Right ventricle myocardium inferior (tissue), 1 donor: ENCODE measurements at places on chromosomes 3 and 15. TPM values are rescaled to one million over a fixed set of nuclear protein-coding genes. Genes with fewer than 3 reads are reported as not detected.

DNA sequence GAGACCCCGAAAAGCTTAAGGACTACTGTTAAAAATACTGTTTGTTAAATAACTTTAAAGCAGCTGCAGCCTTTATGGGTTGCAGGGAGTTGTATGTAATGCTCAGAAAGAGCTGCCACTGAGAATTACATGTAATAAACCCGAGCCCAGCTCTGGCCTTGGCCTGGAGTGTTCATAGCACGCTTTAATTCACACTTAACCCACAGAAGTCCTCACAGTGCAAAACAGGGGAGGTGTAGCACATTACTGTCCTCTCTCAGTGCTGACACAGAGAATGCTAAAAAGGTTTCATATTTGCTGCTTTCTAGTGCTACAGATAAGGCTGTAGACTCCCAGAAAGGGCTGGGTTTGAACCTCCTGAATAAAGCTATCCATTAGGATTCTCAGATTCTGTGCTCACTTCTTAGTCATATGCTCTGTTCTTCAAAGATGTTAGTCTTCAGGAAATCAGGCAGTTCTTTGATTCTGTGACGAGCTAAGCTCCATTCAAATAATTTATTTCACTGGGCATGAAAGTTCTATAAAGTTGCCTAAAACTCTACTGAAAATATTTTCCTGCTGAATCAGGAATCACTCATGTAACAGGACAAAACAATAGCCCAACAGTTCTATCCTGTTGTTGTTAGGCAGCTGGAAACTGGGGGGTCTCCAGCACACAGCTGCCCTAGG, 108.0 kb downstream of the SENP2 start:
- no peak for DNase-seq

Gene TMEM212
- total RNA-seq, result not detected

- DNase-seq, result peak; percentile 59
These were observed 10.3 kb upstream of the MUSTN1 start for GRCh38 chr3:52845157-52845556.

Gene SEMA5B
- total RNA-seq, result 5.2 TPM

Gene ITGA11
- 32.6 TPM for total RNA-seq

DNA sequence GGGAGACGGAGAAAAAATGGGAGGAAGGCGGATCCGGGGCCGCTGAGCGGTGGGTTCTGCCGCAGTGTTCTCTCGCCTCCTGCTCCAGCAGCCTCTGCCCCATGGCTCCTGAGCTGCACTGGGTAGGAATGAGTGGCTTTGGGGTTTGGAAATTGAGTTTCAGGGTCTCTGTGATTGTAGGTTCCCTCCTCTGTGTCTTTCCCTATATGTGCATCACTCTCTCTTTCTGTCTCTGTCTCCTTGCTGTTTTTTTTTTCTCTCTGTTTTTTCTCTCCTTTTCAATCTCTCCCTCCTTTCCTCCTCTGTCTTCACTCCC, 1.9 kb downstream of the GRM7 start:
- no peak for DNase-seq

DNA sequence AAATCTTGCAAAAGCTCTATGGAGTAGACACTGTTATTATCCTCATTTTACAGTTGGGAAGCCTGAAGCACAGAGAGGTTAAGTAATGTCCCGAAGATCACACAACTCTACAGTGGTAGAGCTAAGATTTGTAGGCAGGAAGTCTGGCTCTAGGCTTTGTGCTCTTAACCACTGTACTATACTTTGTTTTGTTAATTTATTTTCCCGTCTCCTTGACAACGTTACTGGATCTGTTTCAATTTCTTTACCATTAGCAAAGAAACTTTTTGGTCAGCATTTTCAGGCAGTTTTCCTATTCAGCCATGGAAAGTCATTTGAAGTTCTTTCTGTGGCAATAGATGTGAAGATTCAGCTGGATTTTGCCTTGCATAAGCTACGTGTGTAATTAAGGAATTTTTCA, 51.7 kb downstream of the OTOL1 start:
- no peak for DNase-seq

DNA sequence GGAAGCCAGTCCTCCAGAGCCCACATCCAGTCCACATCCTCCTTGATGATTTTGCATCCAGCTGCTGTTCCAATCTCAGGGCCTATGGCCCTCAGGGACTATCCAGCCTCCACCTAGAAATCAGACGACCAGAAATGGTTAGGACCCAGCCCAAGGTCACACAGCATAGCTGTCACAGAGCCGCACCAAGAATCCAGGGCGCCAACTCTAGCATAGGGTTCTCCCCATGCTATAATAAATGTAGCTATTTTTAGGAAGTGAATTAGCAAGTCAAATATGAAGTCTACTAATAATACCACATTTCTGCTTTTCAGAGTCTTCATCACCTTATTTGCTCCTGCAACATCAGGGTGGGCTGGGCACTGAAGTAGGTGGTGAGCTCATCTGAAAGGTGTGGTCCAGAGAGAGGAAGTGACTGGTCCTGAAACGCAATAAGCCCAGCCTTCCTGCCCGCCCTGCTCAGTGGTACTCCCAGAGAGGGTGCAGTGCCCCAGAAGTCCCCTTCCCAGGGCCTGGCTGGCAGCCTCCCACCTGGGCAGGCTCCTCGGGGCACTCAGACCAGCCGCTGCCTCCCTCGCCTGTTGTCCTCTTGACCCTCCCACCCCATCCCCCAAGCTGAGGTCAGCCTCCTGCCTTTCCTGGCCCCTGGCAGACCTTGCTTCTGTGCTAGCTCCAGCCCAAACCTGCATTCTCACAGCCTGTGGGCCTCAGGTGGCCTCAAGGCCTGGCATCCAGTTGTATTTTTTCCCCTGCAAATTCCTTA, 17.6 kb upstream of the CYP11A1 start:
- DNase-seq, result no peak

DNA sequence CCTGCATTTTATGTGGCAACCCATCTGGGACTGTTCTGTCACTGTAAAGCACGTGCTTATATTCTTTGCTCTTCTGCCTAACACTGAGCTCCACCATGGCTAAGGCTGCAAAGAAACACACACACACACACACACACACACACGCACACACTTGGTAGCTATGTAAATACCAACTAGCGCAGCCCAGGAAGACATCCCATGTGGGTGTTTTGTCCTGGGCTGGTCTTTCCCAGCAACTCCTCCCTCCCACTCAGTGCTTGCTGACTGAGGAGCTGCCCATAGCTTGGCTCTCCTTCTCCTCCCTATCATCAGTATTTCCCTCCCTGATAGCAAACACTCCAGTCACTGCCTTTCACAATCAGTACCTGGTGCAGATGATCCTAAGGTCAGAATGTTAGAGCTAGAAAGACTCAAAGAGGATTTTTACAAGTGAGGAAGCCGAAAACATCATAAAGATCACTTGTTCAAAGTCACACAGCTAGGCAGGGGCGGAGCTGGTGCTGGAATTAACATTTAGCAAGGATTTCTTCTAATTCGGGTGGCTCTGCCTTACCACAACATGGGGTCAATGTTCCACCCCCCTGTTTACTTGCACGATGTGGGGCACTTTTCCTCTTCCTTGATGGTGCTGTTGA, 377.1 kb upstream of the TBL1XR1 start:
- no peak for DNase-seq

GRCh38 chr15:41879321-41879845, 14.5 kb downstream of the SPTBN5 start:
- DNase-seq, result no peak

DNA sequence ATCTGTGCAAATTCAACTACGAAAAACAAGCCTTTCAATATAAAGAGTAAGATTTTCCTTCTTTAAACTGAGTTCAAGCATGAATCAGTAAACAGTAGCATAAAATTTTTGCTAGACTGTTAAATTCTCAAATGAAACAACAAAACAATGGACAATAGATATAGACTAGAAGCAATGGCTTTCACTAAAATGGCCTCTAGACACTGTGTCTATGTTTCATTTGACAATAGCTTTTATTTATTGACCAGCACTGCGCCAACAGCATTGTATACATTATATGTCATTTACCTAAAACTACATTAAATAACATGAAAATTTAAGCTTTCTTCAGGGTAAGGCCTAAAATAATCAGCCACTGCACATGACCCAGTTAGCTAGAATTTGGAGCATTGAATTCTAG, 148.5 kb downstream of the DUT start:
- DNase-seq, result no peak

Gene LTK
- total RNA-seq, result 1.5 TPM

Gene CCRL2
- 1.2 TPM for total RNA-seq

DNA sequence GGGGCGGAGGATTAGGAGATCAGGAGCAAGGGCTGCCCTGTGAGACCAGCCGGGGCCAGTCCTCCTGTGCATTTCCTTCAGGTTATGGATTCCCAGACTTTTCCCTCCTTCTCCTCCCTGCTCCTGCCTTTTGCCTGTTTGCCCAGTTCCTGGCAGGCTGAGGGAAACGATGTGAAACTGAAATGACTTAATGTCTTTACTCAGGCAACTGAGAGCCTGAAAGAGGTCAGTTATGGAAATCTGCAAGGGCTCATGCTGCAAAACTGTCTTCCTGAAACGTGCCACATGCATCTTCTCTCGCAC, 57.2 kb downstream of the MESD start:
- DNase-seq, result no peak

GRCh38 chr3:129211772-129212171, 28.1 kb upstream of the CNBP start:
- DNase-seq, result peak; percentile 84

DNA sequence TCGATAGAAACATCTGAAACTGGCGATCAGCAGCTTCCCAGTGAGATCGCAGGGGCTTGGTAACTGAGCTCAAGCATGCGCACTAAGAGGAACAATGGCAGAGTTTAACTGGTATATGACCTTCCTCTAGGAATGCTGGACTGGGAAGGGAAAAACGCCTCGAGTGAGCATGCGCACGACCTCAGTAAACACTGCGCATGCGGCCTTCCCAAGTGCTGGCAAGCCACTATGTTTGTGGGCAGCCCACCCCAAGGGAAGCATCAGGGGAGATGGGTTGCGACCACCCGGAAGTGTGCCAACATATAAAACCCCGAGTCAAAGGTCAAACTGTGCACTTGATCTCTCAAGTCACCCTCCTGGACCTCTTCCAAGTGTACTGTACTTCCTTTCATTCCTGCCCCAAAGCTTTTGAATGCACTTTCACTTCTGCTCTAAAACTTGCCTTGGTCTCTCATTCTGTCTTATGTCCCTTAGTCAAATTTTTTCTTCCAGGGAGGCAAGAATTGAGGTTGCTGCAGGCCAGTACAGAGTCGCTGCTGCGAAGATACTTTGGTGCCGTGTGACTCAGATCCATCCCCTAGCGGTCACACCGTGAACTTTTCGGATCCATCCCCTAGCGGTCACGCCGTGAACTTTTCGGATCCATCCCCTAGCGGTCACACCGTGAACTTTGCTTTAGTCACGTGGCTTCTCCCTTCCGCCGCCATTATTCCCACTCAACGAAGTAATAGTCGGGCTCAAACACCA, 243.3 kb downstream of the FAM43A start:
- no peak for DNase-seq

- DNase-seq, result no peak
These were observed 52.4 kb downstream of the RBM6 start for GRCh38 chr3:49992326-49992725.

- no peak for DNase-seq
These were observed 545.4 kb upstream of the IL12A start for GRCh38 chr3:159443266-159443665.

Gene SKOR1
- total RNA-seq, result not detected

DNA sequence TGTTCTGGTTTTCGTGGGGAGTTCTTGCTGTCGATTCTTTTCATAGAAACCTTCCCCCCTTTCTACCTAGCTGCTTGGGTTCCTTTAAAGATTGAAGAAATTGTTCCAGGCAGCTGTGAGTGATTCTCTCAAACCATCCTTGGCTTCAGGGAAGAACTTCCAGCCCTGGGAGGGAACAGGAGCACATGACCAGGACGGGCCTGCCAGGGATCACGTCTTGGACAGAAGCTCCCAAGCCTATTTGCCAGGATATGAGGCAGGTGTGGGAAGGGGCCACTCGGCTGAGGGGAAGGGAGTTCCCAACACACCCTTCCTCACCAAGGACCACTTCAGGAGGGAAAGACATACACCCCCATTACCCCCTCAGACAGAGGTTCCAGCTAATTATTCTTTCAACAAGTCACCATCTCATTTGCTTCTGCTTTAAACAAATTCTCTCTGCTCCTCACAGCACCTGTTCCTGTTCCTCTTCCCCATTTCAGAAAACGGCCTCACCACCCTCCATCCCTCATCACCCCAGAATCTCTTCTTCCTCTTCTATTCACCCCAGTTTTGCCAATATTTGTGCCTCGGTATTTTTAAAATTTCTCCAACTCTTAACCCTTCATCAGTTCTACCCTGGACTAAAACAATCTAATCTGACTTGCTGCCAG, 62.5 kb downstream of the WHAMM start:
- DNase-seq, result no peak

Gene TBC1D5
- total RNA-seq, result 34.4 TPM

DNA sequence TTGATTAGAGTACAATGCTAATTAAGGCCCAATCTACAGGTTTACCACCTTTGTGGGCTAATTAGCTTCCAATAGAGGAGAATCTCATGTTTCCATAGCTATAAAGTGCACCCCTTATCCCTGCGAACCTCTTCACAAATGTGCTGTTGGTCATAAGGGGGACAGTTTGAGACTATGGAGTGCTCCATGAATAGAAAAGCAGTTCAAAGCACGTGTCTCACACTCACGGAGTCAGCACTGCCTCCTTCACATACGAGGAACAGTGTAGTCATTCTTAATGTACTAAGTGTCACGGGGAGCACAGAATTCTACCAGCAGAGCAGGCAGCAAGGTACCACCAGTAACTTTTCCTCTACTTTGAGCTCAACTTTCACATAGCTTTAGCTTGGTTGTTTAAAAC, 62.1 kb downstream of the ETV5 start:
- DNase-seq, result no peak

Gene TLR9
- 0.38 TPM for total RNA-seq

- no peak for DNase-seq
These were observed 61.6 kb downstream of the ULK4 start for GRCh38 chr3:41900265-41900664.

DNA sequence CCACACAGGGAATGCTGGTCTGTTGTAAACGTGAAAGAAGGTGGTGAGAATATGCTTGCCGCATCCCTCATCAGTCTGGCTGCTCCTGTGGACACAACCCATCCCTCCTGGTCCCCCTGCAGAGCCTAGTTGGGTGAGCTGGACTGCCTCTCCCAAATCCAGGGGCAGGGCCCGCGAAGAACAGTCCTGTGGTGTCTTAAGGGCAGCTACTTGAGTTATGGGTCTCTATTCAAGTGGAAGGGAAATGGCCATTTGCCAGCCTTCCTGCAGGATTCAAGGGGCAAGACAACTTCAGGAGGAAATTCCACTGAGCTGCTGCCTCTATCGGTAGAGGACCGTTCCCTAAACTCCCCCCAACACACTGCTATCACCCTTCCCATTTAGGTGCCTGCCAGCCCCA, 98.9 kb downstream of the IQSEC1 start:
- DNase-seq, result peak; percentile 17
